ENCODE measurements at places on chromosomes 4 and X.

GRCh38 chr4:61079976-61080375 is 120.2 kb upstream of the ADGRL3 start:
- DNase-seq, result no peak

GRCh38 chr4:102598762-102599374 is 97.7 kb downstream of the NFKB1 start:
- no peak for DNase-seq

DNA sequence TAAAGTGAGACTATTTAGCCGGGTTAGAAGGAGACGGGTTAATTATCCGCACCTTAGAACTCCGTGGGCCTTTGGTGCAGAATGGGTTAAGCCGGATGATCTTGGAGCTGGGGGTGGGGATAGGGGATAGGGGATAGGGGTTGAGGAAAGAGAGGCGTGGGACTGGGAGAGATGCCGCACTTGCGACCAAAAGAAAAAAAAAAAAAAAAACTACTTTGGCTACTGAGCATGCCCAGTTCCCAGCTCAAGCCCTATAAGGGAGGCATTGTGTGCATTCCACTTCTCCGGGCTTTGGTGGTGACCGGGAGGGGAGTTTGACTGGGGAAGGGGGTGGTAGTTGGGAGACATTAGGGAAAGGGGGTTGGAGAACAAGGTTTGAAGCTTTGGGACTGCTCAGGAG is at the start of gene SLITRK4:
TSS of gene SLITRK4 (minus strand) at position 187 of the 400 bp plus-strand sequence. CDS start 4,993 bp downstream, outside the sequence.
- no peak for DNase-seq

GRCh38 chrX:8728932-8729535 is 2.9 kb downstream of the ANOS1 start:
- no peak for DNase-seq

All from A549 (cell line).